ELR (cell line): ENCODE measurements at places on chromosomes 12 and 14.

DNA sequence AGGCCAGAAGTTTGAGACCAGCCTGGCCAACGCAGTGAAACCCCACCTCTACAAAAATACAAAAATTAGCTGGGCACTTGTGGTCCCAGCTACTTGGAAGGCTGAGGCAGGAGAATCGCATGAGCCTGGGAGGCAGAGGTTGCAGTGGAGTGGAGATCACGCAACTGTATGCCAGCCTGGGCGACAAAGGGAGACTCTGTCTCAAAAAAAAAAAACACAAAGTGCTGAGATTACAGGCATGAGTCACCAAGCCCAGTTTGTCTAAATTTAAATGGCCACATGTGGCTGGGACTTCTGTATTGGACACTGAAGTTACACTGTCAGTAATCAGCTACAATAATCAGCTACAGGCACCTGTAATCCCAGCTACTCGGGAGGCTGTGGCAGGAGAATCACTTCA is 100.9 kb upstream of the AEBP2 start:
- DNase-seq, result peak; percentile 6

GRCh38 chr14:81137316-81137715 is 83.4 kb downstream of the GTF2A1 start:
- DNase-seq, result peak; percentile 74

DNA sequence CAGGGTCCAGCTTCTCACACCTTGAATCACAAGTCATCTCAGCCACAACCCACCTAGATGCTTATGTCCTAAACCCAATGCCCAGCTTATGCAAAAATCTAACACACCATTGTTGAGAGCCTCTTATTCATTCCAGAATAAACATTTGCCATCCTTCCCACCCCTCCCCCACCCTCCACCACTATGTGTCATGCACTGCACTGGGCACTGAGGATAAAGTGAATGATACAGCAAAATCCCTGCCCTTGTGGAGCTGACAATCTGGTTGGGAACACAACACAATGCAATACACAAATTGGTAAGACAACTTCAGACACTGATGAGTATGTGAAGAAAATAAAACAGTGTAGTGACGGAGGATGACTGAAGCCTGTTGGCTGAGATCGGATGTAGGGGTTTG is 1.4 kb upstream of the GLTP start:
- peak; percentile 42 for DNase-seq

- DNase-seq, result no peak
Measured at GRCh38 chr14:76782885-76783566, 21.8 kb downstream of the VASH1 start.

DNA sequence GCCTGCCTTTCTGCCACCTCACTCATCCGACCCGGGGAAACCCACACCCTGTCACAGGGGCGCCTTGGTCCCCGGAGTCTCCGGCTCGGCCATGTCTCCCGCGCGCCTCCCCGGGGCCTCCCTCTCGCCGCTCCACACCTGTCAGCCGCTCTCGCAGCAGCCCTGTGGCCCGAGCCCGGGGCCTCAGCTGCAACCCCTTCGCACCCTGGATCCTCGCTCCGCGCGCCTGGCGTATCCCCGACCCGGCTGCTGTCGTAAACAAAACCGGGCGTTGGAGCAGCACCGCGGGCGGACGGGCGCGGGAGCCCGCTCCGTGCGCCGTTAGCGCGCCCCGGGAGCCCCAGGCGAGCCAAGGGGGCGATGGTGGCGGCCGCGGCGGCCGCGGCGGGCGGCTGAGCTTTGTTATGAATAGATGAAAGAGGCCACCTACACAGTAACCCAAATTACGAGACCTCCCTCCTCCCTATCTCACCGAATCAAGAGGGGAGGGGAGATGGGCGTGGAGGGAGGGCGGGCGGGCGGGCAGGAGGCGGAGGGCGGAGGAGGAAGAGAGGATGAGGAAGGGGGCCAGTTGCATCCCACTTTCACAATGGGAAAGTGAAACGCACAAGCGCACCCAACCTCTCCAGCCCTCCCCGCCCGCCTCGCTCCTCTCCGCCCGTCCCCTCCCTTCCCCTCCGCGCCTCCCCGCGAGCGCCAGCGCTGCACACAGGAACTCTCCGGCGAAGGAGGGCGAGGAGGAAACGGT is at the start of gene PLXNC1:
TSS of gene PLXNC1 (plus strand) at position 587 of the 748 bp plus-strand sequence. CDS start 395 bp downstream, outside the sequence.
- peak; percentile 59 for DNase-seq

- peak; percentile 23 for DNase-seq
Measured at GRCh38 chr12:132170094-132170636, 25.9 kb downstream of the NOC4L start.

GRCh38 chr12:14982991-14983390 is 10.1 kb downstream of the PDE6H start:
- DNase-seq, result no peak

- DNase-seq, result no peak
Measured at GRCh38 chr14:87282266-87282665, 710.7 kb downstream of the GALC start.

GRCh38 chr12:70403826-70404225 is 37.7 kb downstream of the KCNMB4 start:
- no peak for DNase-seq

DNA sequence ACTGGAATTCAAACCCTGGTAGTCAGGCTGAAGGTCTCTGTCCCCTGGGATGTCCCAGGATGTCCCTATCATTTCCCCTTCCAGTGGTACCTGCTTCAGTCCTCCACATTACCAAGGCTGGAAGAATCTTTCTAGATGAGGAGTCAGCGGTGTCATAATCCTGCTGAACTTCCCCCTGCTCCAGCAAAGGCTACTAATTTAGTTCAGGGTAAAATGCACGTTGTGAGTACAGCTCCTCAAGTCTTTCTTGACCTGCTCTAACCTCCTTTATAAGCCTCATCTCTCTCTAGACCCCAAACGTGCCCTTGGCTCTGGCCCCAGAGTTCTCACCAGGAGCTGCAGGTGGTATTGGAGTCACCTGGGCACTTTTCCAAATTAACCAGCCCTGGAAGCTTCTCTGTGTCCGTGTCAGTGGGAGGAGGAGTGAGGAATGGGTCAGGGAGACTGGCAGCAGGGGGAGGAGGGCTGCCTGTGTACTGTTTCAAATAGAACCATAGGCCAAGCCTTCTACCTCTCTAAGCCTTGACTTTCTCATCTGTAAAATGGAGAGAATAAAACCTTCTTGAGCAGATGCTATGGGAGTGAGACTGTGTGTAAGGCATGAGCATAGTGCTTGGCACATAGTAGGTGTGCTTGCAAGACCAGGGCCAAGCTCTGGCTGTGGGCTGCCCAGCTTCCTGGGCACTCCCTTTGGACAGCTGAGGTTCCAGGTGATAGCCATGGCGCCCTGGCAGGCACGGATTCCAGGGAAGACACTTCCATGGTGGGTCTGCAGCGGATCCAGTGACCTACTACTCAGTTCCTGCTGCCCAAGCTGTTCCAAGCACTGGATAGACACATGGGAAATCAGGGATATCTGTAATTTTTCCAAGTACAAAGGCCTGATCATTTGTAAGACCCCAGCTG is 24.5 kb downstream of the ASB2 start:
- no peak for DNase-seq

- DNase-seq, result no peak
Measured at GRCh38 chr14:76104802-76105355, 46.8 kb upstream of the GPATCH2L start.

GRCh38 chr14:20612403-20612802 is 21.2 kb upstream of the RNASE12 start:
- DNase-seq, result no peak

GRCh38 chr14:38808734-38809455 is 294.1 kb downstream of the SEC23A start:
- DNase-seq, result no peak

DNA sequence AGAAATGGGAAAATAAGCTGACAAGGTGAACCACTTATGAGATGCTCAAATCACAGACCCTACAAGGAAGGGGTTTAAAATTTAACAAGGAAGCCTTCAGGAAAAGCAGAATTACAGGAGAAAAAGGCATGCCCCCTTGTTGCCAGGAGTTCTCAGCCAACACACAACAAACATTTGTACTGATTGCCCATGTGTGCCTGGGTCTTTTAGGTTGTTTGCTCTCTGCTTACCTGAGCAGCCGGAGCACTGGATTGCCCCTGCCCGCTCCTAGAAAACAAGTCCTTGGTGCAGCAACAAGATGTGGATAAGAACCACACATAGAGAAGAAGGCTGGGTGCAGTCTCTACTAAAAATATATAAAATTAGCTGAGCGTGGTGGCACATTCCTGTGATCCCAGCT is 3.4 kb downstream of the DRAM1 start:
- no peak for DNase-seq

DNA sequence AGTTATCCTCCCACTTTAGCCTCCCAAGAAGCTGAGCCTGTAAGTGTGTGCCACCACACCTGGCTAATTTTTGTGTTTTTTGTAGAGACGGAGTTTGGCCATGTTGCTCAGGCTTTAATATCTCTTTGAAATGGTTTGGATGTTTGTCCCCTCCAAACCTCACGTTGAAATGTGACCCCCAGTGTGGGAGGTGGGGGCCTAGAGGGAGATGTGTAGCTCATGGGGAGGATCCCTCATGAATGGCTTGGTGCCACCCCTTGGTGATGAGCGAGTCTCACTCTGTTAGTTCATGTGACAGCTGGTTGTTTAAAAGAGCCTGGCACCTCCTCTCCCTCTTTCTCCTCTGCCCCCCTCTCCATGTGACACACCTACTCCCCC is 23.6 kb upstream of the TTC7B start:
- no peak for DNase-seq

- peak; percentile 54 for DNase-seq
Measured at GRCh38 chr12:70719672-70720420, 82.6 kb upstream of the PTPRB start.

DNA sequence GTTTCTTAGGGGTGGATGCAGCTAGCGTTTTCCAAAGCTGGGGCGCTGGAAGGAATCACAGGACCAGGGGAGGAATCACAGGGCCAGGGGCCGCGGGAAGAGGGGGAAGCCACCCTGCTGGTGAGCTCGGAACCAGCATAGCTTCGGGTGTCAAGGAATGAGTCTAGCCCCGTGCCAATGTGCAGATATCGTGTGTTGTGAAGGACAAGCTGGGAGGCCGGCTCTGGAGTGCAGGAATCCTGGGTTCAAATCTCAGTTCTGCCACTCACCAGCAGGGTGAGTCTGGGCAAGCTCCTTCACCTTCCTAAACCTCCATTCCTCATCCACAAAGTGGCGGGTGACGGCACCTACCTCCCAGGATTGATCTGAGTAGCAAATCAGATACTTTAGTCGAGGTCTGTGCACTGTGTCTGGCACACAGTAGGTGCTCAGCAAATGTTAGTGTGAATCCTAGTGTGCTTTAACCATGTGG is 53.6 kb upstream of the RIN3 start:
- DNase-seq, result no peak

DNA sequence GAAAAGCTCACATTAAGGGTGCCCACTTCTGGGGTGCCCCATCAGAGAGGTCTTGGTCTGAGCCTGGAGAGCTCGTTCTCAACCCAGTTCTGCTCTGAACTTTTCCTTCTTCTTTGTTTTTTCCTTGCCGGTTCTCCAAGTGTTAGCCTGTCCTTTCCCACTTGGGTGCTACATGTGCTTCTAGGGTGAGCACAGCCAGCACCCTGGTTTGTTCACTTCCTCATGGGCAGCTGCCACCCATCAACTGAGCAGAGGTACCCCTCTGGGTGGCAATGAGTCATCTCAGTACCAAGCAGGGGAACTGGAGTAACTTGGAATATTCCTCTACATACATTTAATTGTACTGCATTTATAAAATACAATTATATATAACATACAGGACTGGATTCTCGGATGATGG is 3.9 kb upstream of the SYNE3 start:
- DNase-seq, result no peak

- DNase-seq, result no peak
Measured at GRCh38 chr14:85175556-85175955, 354.4 kb upstream of the FLRT2 start.

DNA sequence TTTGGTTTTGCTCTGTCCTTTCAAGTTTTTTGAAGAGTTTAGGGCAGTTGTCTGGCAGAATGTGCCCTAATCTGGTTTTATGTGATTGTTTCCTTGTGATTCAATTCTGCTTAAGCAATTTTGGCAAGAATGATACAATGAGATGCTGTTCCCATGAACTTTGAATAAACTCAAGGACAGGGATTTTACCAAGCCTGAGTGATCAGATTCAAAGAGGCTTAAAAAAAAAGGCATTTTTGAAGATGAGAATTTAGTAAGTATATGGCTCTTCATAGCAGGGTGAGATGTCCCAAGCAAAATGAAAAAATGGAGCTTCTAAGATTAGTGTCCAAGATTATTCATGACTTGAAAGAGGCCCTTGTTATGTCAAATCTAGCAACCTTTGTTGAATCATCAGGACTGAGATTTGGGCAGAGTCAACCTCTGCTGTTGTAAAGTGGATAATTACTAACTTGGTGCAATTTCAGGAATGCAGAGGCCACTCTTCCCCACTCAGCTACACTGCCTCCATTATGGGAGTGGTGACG is 180.6 kb upstream of the NUDT4 start:
- DNase-seq, result peak; percentile 20
